ENCODE measurements at places on chromosomes 6 and 20.
A peak's percentile ranks its signal among the peaks of the same experiment; 100 is the strongest.

DNA sequence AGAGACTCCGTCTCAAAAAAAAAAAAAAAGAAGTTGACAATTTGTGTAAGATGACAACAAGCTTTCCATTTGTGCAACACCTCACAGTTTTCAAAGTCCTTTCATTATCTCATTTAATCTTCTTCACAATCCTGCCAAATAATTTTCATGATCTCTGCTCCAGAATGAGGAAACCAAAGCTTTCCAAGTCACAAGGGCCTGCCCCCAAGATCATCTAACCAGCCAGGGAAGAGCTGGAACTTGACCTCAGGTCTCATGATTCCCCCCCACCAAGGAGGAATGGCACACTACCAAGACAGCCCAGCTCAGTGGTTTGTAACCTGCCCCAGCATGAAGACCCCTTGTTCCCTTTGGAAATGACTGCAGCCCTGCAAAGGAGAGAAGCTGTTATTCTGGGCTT lies 74.0 kb upstream of the PIM1 start:
- no peak for DNase-seq

DNA sequence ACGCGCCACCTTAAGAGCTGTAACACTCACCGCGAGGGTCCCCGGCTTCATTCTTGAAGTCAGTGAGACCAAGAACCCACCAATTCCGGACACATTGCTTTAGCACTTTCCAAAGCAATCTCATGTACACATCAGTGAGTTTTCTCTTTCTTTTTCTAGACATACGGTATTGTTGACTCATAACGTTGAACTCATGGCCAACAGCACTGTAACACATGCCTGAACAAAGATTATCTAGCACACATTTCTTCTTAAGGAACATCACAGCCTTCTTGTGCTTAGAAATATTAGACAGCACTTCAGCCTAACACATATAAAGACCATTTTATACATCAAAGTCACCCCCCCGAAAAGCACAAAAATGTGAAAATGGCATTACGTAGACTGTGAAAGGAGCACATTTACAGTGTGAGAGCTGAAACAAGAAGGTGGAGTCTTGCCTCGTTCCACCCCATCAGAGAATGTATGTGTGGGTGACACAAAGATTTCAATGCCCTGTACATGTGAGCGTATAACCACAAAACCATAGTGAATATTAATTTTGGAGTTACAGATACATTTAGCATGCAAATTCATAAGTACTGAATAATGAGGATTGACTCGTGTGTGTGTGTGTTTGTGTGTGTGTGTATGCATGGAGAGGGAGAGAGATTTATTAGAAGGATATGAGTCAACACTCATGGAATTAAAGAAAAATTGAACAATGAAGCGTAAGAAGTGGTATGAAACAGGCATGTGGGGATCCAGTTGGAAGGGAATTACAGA lies 134.1 kb downstream of the FAM83B start:
- no peak for DNase-seq

DNA sequence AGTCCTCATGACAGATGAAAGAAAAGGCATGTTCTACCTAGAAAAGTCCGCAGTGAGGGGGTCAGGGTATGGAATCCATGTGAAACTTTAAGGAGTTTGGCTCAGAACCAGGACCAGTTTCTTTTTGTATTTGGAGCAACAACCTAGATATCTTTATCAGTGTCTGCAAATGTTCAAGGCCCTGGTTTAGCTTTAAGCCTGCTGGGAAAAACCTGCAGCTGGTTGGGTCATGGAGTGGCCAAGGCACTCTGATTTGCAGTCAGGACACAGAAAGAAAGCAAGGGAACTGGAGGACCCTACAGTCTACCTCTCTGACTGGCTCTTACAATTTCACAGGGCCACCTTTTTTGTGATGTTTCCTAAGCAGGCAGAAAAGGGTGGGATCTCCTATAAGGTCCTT lies 33.7 kb downstream of the GSTA2 start:
- no peak for DNase-seq

GRCh38 chr6:25862199-25862598 lies 11.8 kb downstream of the SLC17A3 start:
- no peak for DNase-seq

GRCh38 chr6:129429956-129430355 lies 280.0 kb downstream of the ARHGAP18 start:
- peak; percentile 83 for DNase-seq

- DNase-seq: no peak
These were observed 80.9 kb upstream of the GRIK2 start for GRCh38 chr6:101312652-101313051.

GRCh38 chr20:8858181-8858787 lies 210.6 kb upstream of the PLCB4 start:
- no peak for DNase-seq

GRCh38 chr6:159315562-159315961 lies 146.4 kb downstream of the FNDC1 start:
- DNase-seq: no peak

GRCh38 chr6:149061930-149062329 lies 255.6 kb upstream of the TAB2 start:
- DNase-seq: no peak

- DNase-seq: no peak
These were observed 77.8 kb downstream of the BACH2 start for GRCh38 chr6:90218959-90219208.

DNA sequence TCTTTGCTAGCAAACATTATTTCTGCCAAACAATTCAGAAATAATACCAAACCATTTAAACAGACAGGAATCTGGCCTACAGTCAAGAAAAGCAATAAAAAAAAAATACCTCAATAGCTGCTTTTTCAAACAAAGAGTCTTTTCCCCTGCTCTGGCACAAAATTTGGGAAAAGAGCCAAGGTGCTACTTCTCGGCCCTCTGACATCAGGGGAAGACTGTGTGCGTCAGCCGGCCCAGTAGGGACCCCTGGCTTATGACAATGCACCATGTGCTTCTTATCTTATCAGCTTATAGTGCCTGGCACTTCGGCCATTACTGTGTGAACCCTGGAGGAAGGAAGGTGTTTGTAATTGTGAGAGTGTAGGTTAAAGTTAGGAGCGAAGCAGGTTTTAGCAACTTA lies 89.4 kb downstream of the PDE10A start:
- DNase-seq: peak; percentile 26

- DNase-seq: no peak
These were observed 7.0 kb downstream of the B4GALT5 start for GRCh38 chr20:49706630-49707091.

GRCh38 chr20:10080574-10080973 lies 45.8 kb downstream of the ANKEF1 start:
- no peak for DNase-seq

- DNase-seq: no peak
These were observed 573.1 kb upstream of the CHD6 start for GRCh38 chr20:42191140-42191860.

DNA sequence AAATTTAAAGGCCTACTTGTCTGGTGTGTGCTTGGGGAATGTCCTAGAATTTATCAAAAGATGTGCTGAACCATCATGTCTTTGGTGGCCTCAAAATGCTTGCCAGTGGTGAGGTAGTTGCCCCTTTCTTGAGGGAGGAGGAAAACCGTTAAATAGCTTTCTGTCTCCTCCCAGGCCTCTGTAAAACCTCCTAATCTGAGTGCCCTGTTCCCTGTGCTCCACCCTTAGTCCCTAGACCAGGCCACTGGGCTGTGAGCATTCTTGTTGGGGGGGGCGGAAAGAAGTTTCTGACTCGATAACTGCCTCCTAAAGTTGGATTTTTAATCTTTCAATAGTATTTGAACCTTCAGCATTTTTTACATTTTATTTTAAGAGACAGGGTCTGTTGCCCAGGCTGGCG lies 23.1 kb downstream of the JARID2 start:
- DNase-seq: no peak

DNA sequence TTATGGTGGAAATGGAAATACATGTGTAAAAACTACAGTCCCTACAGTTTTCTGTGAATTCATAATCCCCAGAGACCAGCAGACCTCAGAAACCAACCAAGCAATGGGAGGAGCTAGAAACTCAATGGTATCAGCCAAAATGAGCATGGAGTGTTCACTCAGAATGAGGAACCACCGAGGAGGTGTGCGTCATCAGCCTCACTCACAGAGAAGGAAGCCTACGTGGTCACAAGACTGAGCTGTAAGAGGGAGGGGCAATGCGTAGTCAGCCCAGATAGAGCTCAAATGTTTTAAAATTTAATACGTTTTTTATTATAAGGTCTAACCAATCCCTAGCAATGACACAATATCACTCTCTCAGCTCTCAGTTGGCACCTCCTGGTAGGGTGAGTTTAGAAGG lies 17.4 kb downstream of the MYLK4 start:
- no peak for DNase-seq

GRCh38 chr20:17525650-17526049 lies 5.5 kb downstream of the BFSP1 start:
- DNase-seq: no peak

DNA sequence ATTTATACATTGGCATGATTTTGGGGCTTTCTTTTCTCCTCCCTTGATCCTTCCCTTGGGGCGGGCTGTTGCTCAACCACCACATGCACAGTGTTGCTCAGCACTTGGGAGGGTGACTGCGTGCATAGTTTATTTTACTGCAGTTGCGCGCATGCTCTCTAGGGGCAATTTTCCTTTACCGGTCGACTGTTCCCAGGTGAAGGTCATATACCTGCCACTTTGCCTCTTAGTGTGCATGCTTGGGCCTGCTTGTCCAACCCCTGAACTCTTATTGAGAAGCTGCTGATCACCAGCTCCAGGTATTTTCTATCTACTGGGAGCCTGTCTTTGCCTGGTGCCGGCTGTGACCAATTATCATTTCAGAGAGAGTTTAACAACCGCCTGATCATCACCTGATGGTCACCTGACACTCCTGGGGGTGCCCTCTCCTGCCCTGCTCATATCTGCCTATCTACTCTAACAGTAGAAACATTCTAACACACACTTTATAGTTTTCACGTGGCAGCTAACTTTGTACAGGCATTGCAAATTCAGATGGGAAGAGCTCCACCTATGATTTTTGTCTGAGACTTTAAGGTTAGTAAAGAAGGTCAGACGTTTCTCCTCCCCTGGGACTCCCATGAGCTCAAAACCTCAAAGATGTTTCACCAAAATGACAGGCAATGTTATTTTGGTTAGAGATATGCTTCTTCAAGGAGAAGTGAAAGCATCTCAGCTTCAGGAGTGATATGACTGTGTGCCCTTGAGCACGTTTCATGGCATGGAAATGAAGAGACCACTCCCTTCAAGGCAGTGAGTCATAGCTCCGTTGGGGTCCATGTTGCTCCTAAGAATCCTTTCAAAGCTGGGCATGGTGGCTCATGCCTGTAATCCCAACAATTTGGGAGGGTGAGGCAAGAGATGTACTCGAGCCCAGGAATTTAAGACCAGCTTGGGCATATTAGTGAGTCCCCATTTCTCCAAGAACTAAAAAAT lies 227.5 kb upstream of the MYLIP start:
- no peak for DNase-seq

GRCh38 chr6:24339932-24340331 lies 17.9 kb downstream of the DCDC2 start:
- no peak for DNase-seq

GRCh38 chr6:53984163-53984562 lies 127.1 kb upstream of the MLIP start:
- DNase-seq: no peak

DNA sequence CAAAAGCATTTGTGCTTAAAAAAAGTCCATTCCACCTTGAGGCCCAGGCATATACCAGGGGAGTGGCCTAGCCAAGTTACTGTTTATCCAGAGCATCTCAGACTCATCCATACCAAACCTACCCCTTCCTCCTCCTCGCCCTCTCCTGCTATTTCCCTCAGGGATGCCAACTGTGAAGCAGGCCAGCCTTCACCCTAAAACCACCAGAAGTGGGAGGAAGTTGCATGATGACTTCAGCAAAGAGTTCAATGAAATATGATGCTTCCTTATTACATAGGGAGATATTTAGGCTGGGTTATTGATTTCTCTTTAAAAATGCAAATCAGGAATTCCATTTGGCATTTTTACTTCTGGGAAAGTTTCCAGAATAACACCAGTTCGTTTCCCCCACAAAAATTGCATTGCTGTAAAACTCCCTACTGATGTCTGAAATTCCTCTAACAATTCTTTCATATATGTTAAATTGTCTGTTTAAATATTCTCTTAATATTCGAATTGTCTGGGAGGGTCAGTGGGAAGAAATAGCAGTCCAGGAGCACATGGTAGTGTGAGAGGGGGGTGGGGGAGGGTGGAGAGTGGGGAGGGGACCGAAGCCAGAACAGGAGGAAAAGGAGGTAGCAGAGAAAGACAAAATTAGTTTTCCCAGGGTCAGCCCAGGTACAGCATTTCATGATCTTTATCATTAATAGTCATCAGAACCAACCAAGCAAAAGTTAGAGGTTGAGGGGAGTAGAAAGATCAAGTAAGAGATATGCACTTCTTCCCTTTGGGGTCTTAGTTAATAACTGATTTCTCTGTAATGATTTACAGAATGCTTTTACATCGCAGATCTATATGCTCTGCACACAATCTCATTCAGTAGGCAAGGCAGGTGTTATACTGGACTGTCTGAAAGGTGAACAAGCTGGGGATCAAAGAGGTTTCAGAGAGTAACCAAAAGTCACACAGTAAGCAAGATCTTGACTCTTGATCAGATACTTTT lies 1.7 kb upstream of the TCP11 start:
- DNase-seq: no peak

- no peak for DNase-seq
These were observed 105.8 kb upstream of the NOX3 start for GRCh38 chr6:155561257-155561965.

- DNase-seq: no peak
These were observed 20.0 kb downstream of the FAM209B start for GRCh38 chr20:56552911-56553629.

DNA sequence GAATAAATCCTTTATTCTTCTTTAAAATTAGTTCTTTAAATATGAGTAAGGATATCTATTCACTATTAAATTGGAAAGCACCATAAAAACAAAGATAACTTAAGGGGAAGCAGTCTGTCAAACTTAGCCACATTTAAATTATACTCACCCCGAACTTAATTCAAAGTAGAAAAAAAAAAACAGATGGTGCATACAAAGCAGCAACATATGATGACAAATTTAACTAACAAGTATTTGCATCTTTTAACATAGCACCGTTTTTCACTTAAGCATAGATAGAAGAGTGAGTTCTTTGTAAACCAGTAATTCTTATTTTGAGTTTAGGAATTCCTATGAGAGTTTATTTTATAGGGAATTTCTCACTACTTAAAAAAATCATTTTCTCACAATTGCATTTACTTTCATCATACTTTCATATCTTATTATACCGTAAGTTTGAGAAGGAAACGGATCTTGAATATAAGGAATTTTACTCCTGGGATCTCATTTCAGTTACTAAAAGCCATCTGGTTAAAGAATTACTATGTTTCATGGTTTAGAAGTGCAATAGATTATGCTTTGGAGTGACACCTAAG lies 828.2 kb upstream of the MAP3K7 start:
- peak; percentile 8 for DNase-seq

- DNase-seq: no peak
These were observed 75.7 kb upstream of the RALY start for GRCh38 chr20:33917831-33918525.

GRCh38 chr20:32336918-32337347 lies 21.2 kb upstream of the ASXL1 start:
- DNase-seq: peak; percentile 50

GRCh38 chr6:17490724-17491123 lies 97.3 kb downstream of the CAP2 start:
- no peak for DNase-seq

- no peak for DNase-seq
These were observed 32.4 kb downstream of the TAF11 start for GRCh38 chr6:34855463-34855862.

- no peak for DNase-seq
These were observed 8.0 kb upstream of the RAET1E start for GRCh38 chr6:149905911-149906371.
